Motor neuron (in vitro differentiated cells): ENCODE measurements at places on chromosomes 16 and 17.

GRCh38 chr16:85157813-85158742 is 45.8 kb upstream of the CIBAR2 start:
- peak; percentile 66 for ATAC-seq

- no peak for ATAC-seq
These were observed 239.5 kb downstream of the GSG1L start for GRCh38 chr16:27824006-27824405.

DNA sequence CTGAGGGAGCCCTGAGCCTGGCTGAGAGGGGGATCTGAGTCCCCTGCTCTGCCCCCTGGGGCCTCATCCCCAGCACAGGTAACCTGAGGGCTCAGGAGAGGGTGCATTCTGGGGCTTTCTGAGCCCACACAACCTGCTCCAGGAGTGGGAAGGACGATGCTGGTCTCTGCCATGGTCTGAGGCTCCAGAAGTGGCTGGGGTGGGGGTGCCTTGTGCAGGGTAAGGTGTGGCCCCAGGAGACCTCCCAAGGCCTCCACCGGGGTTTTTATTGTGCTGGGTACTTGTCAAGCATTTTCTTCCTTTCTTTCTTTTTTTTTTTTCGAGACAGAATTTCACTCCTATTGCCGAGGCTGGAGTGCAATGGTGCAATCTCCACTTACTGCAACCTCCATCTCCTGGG is 300 bp downstream of the CTRB1 start:
- no peak for ATAC-seq

GRCh38 chr17:18949566-18949965 is 2.4 kb upstream of the SLC5A10 start:
- ATAC-seq = no peak

- ATAC-seq = no peak
These were observed 23.9 kb downstream of the NFAT5 start for GRCh38 chr16:69589434-69590269.

DNA sequence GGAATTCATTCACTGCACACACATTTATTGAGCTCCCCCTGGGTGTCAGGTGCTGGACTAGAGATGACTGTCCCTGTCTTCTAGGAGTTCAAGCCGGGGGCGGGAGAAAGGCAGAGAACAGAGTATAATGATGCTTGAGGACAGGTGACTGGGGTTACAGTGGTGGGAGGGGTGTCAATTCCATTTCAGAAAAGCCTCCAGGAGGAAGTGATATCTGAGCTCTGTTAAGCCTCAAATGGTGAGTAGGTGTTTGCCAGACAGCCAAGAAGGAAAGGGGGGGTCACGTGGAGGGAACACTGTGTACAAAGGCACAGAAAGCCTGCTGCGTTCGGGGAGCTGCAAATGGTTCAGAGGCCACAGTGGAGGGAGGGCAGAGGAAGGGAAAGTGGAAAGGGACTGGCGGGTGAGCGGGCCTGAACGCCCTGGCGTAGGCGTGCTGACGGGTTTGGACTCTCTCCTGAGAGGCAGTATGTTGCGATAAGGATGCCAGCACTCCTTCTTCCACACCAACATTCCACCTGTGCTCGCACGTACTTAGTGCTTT is 9.7 kb upstream of the NXPH3 start:
- ATAC-seq = no peak

GRCh38 chr17:69046121-69046807 is 14.5 kb downstream of the ABCA9 start:
- no peak for ATAC-seq

GRCh38 chr16:47504599-47504998 is 43.5 kb downstream of the PHKB start:
- no peak for ATAC-seq

GRCh38 chr17:34366010-34366409 is 3.0 kb upstream of the CCL1 start:
- no peak for ATAC-seq

GRCh38 chr17:14616528-14616927 is 315.6 kb downstream of the HS3ST3B1 start:
- no peak for ATAC-seq

DNA sequence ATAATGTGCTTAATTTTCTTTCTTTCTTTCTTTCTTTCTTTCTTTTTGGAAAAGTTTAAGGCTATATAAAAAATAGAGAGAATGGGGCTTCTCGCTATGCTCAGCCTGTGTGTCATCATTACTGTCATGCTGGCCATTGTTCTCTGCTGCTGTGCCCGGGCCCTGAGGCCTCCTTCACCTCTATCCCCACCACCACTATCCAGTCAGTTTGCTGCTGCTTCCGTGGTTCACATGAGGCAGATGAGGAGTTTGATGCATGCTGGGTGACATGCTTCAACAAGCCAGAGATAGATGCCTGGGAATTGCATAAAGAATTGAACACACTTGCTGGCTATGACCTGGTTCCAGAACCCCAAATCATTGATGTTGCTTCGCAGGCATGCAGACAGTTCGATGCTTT is 36.3 kb downstream of the PITPNC1 start:
- ATAC-seq = peak; percentile 83

DNA sequence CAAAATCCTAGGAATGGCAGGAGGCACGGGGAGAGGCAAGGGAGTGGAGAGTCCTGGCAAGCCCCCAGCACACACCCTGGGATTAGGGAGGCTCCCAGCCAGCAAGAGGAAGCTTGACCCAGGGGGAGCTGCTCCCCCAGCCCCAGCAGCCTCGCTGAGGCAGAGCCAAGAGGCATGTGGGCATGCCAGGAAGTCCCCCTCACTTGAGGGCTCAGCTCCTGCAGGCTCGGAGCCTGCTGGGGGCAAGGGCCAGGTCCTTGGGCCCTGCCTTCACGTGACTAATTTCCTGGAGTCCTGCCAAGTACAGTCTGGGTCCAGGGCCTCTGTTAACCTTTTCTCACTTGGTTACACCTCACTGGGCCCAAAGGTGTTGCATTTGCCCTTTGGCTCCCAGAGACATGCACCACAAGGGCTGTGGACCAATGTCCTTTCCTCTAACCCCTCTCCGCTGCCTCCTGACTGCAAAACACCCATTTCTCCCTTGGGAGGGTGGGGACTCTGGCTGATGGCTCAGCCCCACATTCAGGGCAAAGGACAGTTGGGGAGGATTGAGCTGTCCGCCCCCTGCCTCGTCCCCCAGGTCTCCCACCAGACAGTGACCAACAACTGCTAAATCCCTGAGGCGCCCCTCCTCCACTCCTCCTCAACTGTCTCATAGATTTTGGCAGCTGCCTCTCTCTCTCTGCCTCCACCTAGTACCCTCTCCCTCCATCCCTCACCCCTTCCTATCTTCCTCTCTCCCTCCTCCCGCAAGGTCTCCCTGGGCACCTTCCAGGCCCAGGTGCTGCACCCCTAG is 4.4 kb upstream of the SLC47A2 start:
- no peak for ATAC-seq

- no peak for ATAC-seq
These were observed 90.2 kb downstream of the VPS53 start for GRCh38 chr17:624341-624860.

- peak; percentile 99 for ATAC-seq
These were observed at the start of gene BIRC5 for GRCh38 chr17:78214016-78214705. Gene BIRC5 (plus strand): TSS chr17:78214253. CDS start chr17:78214317, 64 bp downstream.

- no peak for ATAC-seq
These were observed 10.8 kb upstream of the LPCAT2 start for GRCh38 chr16:55498101-55498500.

- no peak for ATAC-seq
These were observed 3.5 kb downstream of the FAM171A2 start for GRCh38 chr17:44360144-44360533.

- peak; percentile 41 for ATAC-seq
These were observed 83.7 kb downstream of the DNAH17 start for GRCh38 chr17:78493450-78493849.

- ATAC-seq = peak; percentile 99
These were observed 14.2 kb upstream of the MSI2 start for GRCh38 chr17:57242148-57242547.

DNA sequence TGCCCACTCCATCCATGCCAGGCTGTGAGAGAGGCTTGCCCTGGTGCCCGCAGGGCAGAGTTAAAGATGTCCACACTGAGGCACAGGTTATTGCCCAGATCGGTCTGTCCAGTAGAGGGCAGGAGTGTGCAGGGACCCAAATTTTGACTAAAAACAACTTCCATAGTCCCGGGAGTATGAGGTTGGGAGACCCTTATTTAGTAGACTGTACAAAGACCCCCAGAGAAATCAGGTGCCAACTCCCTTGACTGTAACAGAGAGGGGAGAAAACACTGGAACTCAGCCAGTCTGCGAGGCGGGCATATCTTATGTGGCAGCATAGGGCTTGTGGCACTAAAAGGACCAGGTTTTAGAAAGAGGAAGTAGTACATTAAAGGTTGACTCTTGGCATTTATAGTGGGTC is 43.4 kb downstream of the HNF1B start:
- ATAC-seq = no peak

GRCh38 chr17:77182205-77183172 is 41.7 kb downstream of the SEC14L1 start:
- no peak for ATAC-seq

DNA sequence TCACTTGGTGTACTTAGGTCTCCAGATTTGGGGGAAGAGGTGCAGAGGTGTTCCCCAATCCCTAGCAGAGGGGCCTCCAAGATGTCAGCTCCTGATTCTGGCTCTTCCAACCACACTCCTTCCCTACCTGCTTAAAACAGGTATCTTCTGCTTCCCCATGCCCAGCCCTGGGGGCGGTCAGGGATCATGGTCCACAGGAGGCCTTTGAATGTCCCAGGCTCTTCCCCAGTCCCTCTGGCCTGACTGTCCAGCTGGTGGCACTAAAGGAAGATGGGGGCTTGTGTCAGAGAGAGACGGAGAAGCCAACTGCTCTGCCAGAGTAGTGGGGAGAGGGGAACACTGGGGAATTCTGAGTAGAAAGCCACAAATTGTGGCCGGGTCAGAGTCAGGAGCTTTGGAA is 3.8 kb downstream of the ARL4D start:
- no peak for ATAC-seq

DNA sequence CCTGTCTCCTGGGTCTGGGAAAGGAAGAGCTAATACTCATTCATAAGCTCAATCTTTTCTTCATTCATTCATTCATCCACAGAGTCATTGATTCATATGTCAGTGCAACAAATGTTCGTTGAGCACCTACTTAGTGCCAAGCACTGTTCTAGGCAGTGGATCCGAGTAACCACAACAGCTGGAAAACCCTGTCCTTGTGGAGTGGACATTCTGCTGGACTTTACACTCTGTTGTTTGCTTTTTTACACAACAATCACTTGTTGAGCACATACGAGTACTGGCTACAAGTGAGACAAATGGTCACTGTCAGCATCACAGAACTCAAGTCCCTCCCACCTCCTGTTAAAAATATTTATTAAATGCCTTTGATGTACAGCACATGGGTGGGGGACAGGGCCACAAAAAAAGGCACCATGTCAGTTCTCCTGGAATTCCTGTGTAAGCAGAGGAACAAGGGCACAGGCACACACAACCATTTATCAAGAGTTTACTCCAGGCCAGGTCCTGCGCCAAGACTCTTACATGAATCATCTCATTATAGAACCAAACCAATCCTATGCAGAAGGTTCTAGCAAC is 46.9 kb downstream of the TEKT5 start:
- no peak for ATAC-seq

DNA sequence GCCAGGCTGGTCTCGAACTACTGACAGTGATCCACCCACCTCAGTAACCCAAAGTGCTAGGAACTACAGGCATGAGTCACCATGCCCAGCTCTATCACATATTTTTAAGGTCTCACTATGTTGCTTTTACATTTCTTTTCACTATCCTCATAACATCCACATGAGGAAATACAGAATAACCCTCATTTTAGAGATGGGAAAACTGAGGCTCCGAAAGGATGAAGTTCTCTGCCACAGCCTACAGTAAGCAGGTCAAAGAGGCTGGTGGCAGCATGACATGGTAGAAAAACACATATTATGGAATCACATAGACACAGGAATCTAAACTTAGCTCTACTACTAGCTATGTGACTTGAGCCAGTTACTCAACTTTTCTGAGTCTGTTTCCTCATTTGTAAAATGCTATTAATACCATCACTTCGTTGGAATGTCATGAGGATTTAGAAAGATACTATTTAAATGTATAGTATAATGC is 32.2 kb downstream of the APPBP2 start:
- ATAC-seq = no peak

- ATAC-seq = no peak
These were observed 12.7 kb downstream of the HEATR9 start for GRCh38 chr17:35855965-35856364.

- no peak for ATAC-seq
These were observed 143.7 kb upstream of the GNAO1 start for GRCh38 chr16:56047307-56048234.

DNA sequence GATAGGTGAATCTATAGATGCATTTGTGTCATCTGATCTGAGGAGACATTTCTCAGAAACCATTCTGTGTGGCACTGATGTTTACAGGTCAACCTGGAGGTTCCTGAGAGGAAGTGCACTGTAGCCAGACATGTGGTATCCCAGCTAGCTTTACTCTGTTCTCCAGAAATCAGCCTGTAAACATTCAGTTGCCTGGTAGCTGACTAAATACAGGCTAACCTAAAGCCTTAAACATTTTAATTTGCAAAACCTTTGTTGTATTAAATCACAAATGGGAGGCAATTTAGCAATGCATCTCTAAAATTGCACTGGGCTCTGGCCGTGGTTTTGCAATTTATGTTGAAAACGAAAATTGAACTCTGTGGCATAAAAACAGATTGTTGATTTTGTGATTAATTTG is 207.6 kb downstream of the FTO start:
- ATAC-seq = no peak

- ATAC-seq = no peak
These were observed 48.6 kb upstream of the PVALEF start for GRCh38 chr17:81116704-81117103.

DNA sequence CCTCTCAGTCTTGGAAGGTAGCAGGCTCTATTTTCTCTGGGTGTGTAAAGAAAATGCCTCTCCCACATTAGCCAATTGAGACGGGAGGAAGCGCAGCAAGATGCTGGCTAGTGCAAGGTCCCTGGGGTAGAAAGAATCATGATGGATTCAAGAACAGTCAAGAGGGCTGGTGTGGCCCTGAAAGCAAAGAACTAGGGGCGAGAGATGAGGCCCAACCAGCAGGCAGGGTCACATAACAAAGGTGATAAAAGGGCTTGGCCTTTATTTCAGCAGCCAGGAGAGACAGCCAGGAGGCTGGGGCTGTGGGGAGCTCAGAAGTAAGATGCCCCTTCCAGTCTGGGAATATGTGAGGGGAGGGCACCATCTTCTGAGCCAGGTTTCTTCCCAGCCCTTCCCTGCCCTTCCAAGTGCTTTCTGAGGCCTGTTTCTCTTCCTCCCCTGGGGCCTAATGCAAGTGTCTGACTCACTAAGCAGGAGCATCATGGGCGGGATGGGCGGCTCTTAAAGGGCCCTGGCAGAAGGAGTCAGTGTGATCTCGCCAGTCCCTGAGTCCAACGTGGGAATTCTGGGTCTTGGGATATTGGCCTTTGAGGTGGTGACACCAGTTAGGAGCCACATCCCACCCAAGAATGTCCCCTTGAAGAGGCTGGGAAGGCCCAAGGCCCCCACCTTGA is 3.9 kb upstream of the NLRC5 start:
- peak; percentile 64 for ATAC-seq

- ATAC-seq = no peak
These were observed 102.4 kb downstream of the MAP2K6 start for GRCh38 chr17:69516911-69517310.
